ENCODE measurements at places on chromosomes 11 and 22.

- DNase-seq, result no peak
Measured at GRCh38 chr22:42072606-42073330, 1.3 kb upstream of the PHETA2 start.

- no peak for DNase-seq
Measured at GRCh38 chr22:24857576-24857975, 51.6 kb downstream of the SGSM1 start.

GRCh38 chr22:19770349-19771220 is 10.0 kb downstream of the TBX1 start:
- DNase-seq, result no peak

- DNase-seq, result no peak
Measured at GRCh38 chr22:27215871-27216270, 558.5 kb downstream of the MIAT start.

DNA sequence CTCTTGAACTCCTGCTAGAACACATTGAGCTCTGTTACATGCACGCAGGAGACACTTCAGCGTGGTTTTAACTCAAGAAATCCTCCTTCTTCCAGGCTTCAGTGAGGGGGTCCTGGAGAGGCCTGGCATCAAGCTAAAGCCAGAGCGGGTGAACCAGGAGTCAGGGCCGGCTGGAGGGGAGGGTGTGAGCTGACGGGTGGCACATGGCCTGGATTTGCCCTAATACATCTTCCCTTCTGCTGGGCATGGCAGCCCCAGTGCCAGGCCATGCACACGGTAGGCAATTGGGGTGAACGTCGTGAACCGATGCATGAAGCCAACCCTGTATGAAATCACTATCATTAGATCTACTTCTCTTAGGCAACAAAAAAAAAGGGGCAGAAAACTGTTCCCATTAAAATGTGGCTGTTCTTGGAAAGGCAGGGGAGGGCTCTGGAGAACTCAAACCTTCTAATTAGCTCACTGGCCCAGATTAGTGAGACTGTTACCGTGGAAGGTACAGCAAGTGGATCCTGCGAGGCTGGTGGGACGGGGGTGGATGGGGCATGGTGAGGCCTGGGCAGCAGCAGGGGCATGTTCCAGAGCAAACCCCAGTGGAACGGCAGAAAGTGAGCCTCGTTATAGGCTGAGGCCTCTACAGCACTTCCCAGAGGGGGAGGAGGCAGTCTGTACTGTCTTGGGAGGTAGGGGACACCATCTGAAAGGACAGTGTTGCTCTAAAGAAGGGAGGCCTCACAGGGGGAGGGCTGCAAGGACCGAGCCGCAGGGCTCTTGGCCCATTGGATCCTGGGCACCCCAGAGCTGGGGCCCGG is 10.6 kb downstream of the IFT27 start:
- no peak for DNase-seq

- DNase-seq, result no peak
Measured at GRCh38 chr11:97683733-97684132, 1293.9 kb downstream of the JRKL start.

- DNase-seq, result no peak
Measured at GRCh38 chr11:66413167-66413566, 7.7 kb upstream of the NPAS4 start.

GRCh38 chr22:32587449-32587848 is 112.8 kb downstream of the FBXO7 start:
- DNase-seq, result no peak

GRCh38 chr11:15616130-15617105 is 501.7 kb downstream of the INSC start:
- peak; percentile 35 for DNase-seq

DNA sequence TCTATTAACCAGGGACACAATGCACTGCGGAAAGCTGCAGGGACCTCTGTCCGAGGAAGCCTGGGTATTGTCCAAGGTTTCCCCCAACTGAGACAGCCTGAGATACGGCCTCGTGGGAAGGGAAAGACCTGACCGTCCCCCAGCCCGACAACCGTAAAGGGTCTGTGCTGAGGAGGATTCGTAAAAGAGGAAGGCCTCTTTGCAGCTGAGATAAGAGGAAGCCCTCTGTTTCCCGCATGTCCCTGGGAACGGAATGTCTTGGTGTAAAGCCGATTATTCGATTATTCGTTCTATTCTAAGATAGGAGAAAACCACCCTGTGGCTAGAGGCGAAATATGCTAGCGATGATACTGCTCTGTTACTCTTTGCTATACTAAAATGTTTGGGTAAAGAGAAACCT is 5.2 kb downstream of the BET1L start:
- DNase-seq, result no peak

DNA sequence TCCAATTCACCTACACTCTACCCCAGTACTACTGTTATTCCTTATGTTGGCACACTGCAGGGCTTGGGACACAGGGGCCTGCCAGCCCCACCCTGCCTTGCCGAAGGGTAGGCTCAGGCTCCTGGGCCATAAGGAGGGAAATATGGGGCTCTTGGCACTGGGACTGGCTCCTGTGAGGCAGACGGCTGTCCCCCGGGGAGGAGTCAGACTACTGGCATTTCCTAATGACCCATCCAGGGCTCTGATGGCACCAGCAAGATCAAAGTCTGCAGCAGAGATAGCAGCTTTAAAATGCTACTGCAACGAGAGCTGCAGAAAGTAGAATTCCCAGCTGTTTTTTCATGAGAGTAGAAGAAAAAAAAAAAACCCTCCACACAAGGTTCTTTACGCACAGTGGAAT is 42.2 kb upstream of the CYP2D6 start:
- DNase-seq, result peak; percentile 28

DNA sequence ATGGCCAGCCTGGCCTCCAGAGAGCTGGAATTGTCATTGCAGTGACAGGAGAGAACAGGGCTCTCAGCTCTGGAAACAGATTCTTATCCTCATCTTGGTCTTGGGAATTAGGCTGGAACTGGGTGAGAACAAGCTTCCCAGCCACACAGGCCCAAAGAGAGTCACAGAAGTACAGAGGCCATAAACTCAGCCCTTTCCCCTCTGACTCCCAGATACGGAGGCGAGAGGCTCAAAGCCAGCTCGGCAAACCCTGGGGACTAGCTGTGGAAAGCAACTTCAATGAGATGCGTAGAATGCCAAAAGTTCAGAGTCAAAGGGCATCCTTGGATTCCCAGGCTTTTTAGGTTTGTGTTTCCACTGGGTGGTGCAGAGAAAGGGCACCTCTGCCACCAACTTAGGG is 14.3 kb upstream of the ABCC8 start:
- no peak for DNase-seq

GRCh38 chr11:73331138-73331916 is 23.3 kb downstream of the ARHGEF17 start:
- DNase-seq, result peak; percentile 88

DNA sequence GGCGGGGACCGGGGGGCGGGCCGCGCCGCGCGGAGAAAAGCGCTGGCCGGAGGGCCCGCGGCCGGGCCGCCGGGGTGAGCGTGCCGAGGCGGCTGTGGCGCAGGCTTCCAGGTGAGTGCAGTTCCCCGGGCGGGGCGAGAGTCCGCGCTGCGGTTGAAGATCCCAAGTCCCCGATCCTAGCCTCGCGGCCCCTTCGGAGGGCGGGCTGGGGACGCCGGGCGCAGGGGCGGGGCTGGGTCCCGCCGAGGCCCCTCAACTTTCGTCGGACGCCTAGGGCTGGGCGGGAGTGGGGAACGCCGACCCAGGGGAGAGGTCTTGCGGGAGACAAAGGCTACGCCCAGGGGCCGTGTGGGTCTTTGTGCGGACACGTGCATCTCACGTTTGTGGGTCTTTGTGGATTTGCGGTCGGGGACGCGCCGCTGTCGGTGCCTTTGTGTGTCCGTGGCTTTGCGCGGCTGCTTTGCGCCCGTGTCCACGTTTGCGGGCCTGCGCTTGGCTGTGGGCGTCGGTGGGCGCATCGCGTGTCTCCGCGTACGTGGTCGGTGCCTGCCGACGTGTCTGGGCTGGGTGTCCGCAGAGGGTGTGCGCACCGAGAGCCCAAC is at the start of gene TSKU:
Gene TSKU (plus strand): TSS at position 63 of the 602 bp plus-strand sequence. CDS start 12,261 bp downstream, outside the sequence.
- peak; percentile 92 for DNase-seq

- peak; percentile 83 for DNase-seq
Measured at GRCh38 chr11:122440811-122441665, 214.5 kb upstream of the UBASH3B start.

DNA sequence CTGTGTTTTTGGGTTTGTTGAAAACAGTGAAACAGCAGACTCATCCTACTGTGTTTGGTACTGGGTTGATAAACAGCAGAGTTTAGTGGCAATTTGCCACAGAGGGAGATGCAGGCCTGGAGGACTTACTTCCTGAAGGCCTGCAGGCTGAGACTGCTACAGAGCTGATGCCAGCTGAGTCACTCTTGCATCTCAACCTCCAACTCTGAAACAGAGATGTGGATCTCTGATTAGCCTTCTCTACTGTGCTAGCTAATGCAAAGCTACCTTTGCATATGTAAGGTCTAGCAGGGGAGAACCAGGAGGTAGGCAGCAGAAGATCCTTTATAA is 14.3 kb downstream of the ATP5MG start:
- no peak for DNase-seq

GRCh38 chr22:21067901-21068680 is 22.3 kb downstream of the LRRC74B start:
- DNase-seq, result no peak

DNA sequence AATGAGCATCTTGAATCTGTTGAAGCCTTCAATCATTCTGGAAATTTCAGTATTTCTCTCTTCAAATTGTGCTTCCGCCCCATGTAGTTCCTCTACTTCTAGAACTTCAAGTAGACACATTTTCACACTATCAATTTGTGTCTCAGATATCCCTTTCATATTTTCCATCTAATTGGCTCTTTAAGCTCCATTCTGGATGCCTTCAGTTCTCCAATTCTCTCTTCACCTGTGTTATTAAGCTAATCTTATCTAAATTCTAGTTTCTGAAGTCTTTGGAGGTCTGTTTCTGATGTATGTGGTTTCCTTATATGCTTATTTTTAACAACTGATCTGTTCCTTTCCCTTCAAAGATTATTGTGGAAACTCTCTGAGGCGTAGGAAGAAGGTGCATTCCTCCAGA is 36.3 kb downstream of the CSTF3 start:
- no peak for DNase-seq

- DNase-seq, result no peak
Measured at GRCh38 chr22:25629613-25630012, 65.1 kb downstream of the GRK3 start.

GRCh38 chr11:13214276-13214675 is 63.3 kb upstream of the BMAL1 start:
- peak; percentile 48 for DNase-seq

DNA sequence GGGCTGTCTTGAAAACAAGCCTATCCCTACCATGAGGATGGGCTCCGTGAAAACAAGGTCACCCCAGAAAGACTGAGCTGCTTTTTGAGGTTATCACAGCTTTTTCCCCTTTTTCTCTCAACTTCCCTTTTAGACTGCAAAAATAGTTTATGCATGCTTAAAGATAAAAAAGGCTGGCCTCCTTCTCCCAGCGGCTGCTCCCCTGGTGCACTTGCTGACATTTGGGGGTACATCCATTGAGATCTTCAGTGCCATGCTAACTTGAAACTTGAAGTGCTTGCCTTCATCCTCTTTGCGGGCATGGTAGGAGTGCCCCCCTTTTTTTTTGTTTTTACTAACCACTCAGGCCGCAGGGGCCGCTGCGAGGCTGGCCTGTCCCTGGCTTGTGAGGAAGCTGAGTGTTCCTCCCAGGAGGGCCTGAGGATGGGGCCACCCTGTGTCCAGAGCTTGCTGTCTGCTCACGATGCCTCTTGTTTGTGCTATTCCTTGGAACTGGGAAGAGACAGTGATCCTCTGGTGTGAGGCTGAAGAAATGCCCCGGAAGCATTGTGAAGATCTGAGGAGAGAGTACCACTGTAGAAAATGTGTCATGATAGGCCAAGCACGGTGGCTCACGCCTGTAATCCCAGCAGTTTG is 2.2 kb downstream of the TANGO2 start:
- no peak for DNase-seq

GRCh38 chr22:44111562-44112155 is 69.1 kb upstream of the PARVG start:
- DNase-seq, result no peak

DNA sequence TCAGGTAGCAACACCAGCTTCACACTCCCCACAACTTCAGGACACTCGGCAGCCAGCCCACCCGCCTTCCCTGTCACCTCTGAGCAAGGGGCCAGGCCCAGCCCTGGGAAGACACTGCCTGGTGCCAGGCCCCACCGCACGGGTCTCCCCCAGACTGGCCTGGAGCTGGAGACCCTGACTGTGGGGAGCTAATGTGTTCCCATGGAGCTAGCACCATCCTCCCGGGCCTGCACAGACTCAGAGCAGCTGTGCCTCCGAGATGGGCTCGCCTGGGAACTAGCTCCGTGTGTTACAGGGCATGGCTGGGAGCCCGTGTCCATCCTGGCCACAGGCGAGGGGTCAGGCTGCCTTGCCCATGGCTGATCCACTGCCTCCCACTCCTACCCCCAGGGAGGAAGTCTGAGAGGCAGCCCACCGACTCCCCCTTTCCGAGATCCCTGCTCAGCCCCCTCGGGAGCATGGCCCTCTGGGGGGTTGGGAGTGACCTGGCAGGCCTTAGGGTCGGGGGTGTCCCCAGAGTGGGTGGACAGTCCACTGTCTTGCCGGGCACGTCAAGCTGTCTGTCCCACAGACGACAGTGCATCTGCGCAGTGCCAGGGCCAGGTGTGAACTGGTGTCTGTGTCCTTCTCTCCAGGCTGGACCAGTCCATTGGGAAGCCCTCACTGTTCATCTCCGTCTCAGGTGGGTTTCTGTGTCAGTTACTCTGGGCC is 76.7 kb upstream of the KCNQ1OT1 start:
- DNase-seq, result no peak

- no peak for DNase-seq
Measured at GRCh38 chr22:48850658-48851287, 976.9 kb downstream of the BRD1 start.

DNA sequence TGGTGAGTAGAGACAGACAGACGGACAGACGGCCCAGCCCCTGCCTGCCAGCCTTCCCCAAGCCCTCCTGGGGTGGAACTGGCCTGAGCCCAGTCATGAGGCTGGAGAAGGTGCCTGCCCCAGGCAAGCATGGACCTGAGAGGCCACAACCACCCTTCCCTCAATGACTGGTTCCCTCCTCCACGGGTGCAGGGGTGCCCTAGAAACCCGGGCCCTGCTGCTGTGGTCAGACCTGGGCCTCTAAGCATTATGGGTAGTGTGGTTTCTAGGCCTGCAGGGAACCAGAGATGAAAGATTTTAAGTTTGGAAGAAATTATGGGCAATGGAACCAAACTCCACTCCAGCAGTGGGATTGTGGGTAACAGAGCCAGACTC is 13.5 kb downstream of the RHBDD3 start:
- DNase-seq, result no peak

DNA sequence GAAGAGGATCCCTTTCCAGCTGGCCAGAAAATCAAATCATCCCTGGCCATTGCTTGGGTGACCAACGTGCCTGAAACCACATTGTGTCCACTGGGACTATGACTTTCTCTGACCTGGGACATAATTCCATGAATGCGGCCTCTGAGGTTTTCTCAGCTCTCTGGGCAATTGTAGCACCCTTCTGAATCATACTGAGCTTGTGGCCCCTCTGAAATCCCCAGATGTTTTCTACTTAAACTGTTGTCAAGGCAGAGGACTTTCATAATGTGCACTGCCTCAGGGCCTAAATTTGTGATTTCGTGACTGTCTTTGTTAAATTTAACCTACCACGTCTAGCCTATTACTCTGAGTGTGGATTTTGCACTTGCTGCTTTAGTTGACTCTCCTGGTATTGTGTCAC is 321.1 kb upstream of the PLET1 start:
- no peak for DNase-seq

Data from eye (tissue), 1 donor.